ENCODE measurements at places on chromosomes 2 and 18.
A peak's percentile ranks its signal among the peaks of the same experiment; 100 is the strongest.

- no peak for DNase-seq
Measured at GRCh38 chr2:11862049-11862448, 115.6 kb downstream of the LPIN1 start.

DNA sequence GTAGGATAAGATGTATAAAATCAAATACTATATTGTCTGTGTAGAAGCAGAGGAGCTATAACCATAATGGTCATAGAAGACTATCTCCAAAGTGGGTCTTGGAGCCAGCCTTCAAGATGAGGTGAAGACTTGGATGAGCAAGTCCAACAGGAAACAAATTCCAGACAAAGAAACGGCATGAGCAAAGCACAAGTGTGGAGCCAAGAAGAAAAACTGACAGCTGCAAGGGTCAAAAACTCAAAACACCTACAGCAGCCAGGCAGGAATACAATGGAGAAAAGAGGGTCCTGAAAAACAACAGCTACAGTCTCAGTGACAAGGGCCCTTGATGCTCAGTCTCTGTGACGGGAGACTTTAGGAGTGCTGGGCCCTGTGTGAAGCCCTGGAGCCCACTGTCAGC is 102.4 kb downstream of the STK39 start:
- no peak for DNase-seq

- DNase-seq: no peak
Measured at GRCh38 chr18:38368886-38369285, 803.3 kb upstream of the CELF4 start.

DNA sequence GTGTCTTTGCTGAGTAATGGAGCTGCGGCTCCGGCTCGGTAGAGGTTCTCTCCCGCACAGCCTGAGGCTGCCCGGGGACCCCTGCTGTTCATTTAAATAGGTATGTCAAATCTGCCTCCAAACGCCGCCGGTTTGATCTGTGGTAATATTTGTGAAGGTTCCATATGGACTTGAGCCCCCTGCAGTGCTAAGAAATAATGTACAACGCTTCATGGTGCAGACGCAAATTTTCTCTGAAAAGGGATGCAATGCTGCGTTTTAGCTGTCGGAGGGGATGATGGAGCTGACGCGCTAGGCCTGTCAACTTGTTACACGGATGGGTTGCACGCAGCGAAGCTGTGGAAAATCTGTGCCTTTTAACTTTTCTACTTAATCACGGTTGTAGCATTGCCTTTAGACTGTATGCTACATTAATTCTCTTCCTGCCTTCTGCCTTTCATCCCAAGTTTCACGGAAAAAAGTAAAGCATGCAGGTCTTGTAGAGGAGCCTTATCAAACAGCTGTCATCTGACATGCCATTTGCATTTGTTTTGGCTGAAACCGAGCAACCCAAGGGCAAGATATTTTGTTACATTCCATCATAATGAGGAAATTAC is 43.2 kb downstream of the MRPS9 start:
- no peak for DNase-seq

GRCh38 chr18:34957119-34957863 is 83.9 kb upstream of the MAPRE2 start:
- DNase-seq: no peak

GRCh38 chr2:24073816-24074215 is 2.3 kb downstream of the SF3B6 start:
- peak; percentile 33 for DNase-seq

DNA sequence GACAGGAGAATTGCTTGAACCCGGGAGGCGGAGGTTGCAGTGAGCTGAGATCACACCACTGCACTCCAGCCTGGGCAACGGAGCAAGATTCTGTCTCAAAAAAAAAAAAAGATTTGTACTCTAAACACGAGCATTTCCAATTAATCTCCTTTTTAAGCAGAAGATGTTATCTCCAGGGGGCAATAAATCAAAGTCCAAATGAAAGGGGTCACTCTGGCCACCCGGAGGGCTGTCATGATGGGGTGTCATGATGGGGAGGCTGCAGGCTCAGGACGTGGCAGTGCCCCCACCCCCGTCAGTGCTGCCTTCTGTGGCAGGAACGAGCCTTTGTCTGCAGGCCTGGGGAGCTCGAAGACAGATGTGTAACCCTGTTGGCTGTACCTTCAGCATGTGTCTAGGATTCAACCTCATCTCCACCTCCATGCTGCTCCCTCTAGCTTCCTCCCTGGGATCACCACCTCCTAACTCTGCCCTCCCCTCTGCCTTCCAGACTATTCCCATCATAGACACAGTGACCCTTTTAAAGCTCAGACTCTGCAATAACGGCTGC is 76.9 kb upstream of the YWHAQ start:
- DNase-seq: no peak

DNA sequence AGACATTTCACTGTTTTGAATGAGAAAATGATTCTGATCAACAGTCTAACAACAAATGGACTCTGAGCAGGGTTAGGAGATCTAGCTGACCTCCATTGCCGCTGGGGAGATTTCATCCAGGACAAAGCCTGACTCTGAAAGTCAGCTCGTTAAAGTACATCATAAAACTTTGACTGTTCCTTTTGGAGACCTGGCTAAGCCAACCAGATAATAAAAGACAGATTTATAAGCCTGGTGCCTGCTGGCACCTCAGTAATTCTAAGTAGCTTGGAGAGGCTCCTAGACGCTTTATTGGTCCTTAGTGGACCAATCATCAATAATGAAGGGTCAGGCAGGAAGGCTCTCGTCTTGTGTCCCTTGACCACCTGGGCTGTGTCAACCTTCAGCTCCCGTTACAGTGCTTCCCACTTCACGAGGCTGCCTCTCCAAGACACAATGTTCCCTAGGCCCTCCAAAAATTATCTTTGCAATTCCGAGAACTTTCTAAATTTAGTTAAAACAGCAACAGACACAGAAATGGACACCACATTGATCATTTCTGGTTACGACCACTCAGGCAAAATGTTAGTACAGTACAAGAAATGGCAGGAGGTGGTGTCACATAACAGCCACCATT is 47.9 kb upstream of the PMAIP1 start:
- no peak for DNase-seq

GRCh38 chr2:157447741-157448140 is 3.9 kb upstream of the CYTIP start:
- DNase-seq: no peak

DNA sequence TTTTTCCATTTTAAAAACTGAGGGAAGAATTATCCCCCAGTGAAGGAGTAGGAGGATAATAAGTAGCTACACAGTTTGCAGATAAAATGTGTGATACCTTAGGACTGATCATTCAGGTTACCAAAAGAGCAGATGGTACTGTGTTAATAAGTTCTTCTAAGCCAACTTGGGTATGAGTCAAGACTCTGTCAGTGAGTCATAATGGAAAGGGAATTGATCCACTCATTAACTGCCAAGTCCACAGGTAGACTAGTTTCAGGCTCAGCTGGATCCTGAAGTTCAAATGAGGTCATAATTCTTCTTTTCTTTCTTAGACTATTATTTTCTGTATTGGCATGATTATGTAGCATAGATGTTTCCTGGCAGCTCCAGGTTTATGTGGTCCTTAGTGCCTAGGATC is 142.4 kb upstream of the ALPP start:
- DNase-seq: no peak

- no peak for DNase-seq
Measured at GRCh38 chr18:29154758-29155725, 978.1 kb upstream of the CDH2 start.

- no peak for DNase-seq
Measured at GRCh38 chr2:226020176-226020575, 620.7 kb downstream of the NYAP2 start.
